ENCODE measurements at places on chromosomes 2 and 18.

- no peak for DNase-seq
These were observed 55.7 kb upstream of the REL start for GRCh38 chr2:60825666-60826065.

- no peak for DNase-seq
These were observed 13.6 kb upstream of the RTN4 start for GRCh38 chr2:55063713-55064323.

DNA sequence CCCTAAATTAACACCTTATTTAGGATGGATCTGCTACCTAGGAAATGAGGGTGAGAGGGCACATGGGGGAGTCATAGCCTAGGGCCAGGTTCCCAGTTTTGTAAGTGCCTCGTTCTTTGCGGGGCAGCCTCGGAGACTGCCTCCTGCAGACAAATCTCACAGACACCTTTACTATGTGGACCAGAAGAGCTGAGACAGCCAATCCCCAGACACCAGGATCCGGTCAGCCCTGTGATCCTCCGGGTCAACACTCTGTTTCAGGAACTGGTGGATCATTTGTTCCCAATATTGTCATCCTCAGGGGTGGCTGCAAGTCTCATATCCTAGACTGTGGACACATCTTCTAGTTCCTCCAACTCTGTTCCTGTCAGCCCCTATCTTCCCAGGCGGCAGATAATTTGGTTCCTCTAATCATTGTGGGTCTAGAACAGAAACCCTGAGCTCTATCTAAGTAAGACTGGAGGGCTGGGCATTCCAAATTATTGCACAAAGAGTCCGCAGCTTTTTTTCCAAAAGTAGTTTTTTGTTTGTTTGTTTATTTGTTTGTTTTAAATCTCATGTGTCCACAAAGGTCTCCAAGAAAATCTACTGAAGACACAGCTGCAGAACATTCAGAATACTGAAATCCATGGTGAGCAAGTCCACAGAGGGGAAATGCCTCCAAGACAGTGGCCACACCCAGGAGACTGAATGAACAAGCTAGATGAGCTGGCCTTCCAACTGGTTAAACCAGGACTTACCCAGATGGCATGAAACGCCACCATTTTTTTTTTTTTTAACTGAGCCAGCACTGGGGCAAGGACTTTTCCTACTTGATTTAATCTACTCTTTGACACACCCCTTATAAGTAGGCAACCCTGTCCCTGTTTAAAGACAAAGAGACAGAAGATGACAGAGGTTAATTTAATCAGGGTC, 6.2 kb upstream of the GDF7 start:
- DNase-seq = no peak

DNA sequence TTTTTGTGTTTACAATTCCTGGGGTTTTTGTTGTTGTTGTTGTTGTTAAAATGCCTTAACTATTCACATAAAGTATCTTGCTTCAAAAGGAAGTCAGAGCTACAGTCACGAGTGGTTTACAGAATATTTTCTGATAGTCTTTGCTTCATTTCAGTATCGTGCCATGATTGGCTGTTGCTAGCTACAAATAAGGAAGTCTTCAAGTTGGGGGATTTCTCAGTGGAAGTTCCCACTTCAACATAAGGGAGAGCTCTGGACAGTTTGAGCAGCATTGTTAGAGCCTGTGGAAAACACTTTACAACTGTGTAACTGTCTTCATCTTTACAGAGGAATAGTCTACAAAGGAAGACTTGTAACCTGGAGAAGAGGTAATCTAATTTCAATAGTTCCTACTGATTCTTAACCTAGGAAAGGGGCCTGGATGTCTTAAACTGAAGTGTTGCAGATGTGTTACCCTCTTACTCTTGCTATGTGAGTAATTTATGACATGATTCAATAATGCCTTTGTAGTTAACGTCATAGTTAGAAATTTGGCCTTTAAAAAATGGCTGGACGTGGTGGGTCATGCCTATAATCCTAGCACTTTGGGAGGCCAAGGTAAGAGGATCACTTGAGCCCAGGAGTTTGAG, 23.4 kb upstream of the TANK start:
- DNase-seq = no peak
